K562 (cell line): ENCODE measurements at places on chromosomes 13 and 19.

- DNase-seq, result no peak
Measured at GRCh38 chr19:34350161-34350561, 14.8 kb upstream of the GPI start.

GRCh38 chr19:19062454-19063182 is 1.2 kb upstream of the SLC25A42 start:
- DNase-seq, result no peak

DNA sequence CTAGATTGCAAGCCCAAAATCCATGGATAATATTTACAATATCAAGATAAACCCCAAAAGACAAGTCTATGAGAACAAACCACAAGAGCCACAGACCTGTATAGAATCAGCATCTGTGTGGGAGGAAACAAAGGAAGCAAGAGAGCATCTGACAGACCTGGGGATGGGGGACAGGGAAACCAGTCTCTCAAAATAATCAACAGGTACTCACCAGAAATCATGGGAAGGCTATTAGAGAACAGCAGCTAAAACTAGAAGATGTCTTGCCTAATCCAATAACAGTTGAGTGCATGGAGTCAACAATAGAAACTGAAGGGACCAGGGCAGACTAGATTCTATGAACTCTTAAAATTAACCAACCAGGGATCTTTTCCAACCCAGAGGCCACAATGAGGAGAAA is 8.7 kb downstream of the SLC6A16 start:
- DNase-seq, result no peak

DNA sequence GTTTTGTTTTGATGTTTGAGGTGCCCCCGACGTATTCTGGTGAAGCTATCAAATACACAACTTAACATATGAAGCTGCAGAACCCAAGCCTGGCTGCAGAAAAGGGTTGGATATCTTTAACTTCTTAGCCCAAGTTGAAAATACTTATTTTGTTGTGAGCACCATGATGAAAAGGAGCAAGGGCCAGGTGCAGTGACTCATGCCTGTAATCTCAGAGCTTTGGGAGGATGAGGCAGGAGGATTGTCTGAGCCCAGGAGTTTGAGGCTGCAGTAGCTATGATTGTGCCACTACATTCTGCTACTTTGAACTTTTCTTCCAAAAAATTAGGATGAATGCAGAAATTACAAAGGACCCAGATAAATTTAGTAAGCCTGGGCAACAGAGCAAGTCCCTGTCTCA is 44.1 kb upstream of the UBE2L5 start:
- no peak for DNase-seq

DNA sequence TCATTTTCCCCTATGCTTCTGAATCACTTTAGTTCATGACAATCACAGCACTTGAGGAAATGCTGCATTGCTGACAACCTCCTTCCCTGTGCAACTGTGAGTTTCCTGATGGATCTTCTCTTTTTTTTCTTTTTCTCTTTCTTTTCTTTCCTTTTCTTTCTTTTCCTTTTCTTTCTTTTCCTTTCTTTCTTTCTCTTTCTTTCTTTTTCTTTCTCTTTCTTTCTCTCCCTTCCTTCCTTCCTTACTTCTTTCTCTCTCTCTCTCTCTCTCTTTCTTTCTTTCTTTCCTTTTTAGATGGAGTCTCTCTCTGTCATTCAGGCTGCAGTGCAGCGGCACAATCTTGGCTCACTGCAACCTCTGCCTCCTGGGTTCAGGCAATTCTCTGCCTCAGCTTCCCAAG is 247.9 kb upstream of the HTR2A start:
- no peak for DNase-seq

- DNase-seq, result no peak
Measured at GRCh38 chr13:100115693-100116254, 26.9 kb downstream of the PCCA start.

- DNase-seq, result no peak
Measured at GRCh38 chr13:99346335-99347042, 39.3 kb upstream of the GPR183 start.

DNA sequence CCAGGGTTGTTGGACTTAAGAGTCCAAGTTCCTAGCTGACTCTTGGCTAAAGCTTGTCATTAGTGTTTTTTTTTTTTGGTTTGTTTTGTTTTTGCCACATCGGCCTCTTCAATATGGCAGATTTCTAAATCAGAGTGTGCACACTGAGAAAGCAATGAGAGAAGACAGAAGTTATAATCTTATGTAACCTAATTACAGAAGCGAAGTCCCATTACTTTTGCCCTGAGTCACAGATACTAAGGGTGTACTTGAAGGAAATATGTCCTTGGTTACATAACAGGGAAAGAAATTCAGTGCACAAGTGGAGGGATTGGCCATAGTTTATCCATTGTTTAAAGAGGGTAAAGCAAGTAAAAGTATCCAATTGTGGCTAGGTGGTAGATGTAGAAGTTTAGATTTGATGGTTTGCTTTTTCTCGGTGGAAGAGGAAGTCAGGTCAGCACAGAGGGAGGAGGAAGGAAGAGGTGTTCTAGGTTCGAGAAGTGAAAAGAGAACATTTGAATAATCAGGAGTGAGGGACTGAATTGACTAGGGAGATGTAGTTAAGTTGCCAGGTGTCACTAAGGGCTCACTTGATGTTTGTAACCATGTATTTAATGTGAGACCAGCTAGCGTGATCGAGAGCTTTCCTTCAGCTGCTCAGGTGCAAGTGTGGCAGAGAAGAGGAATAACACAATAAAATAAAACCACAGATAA is 12.2 kb downstream of the GTF2F2 start:
- no peak for DNase-seq

- DNase-seq, result peak; percentile 27
Measured at GRCh38 chr19:29277102-29277501, 64.2 kb upstream of the UQCRFS1 start.

DNA sequence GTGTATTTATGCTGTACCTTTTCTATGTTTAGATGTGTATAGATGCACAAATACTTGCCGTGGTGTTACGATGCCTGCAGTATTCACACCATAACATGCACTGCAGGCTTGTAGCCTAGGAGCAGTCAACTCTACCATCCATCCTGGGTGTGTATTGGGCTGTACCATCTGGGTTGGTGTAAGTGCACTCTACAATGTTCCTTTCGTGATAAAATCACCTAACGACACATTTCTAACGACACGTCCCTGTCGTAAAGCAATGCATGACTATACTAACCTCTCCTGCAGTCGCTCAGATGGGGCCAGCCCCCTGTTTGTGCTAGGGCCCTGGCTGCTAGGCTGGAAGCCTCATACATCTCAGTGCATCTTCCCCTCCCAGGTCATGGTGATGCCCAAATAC is 18.4 kb downstream of the CD177 start:
- DNase-seq, result no peak

- no peak for DNase-seq
Measured at GRCh38 chr13:99431927-99432608, 69.2 kb upstream of the TM9SF2 start.

GRCh38 chr19:8481201-8481600 is 21.2 kb downstream of the PRAM1 start:
- DNase-seq, result no peak

GRCh38 chr13:40056898-40057619 is 401.6 kb downstream of the COG6 start:
- DNase-seq, result no peak

DNA sequence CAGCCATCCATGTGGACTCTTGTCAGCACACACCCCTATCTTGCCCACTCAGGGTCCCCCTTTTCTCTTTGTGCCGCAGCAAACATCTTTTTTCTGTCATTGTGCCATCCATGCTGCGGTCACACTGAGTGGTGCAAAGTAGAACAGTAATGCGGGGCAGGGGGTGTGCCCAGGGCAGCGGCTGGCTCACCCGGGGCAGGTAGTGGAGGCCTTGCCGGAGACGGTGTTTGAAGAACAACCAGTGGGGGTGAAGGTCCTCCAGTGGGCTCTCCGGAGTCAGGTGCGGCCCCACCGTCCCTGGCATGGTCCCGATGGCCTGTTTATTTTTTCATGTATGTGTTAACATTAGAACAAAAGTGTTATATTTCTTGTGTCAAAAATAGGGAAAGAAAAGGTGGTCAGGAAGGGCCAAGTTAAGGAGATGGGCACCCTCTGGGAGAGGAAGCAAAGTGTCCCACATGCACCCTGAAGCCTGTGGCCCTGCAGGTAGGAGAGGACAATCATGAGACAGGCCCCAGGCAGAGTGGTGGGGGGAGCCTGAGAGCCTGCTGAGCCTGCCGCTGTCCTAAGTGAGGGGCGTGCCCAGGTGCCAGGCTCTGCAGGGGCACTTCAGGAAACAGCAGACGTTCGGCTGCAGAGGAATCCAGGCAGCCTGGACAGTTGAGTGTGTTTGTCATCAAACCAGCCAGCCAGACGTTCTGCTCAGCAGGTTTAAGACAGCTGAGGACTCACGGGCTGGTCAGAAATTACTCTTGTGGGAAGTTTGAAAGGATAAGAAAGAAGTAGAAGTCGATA is 12.3 kb downstream of the TSSK6 start:
- DNase-seq, result no peak

GRCh38 chr19:1401138-1401888 is at the start of gene GAMT:
GAMT (minus strand) TSS chr19:1401542; CDS start chr19:1401476, 66 bp downstream.
- DNase-seq, result peak; percentile 77
